GM12892 (cell line): ENCODE measurements at places on chromosomes 3 and 15.

DNA sequence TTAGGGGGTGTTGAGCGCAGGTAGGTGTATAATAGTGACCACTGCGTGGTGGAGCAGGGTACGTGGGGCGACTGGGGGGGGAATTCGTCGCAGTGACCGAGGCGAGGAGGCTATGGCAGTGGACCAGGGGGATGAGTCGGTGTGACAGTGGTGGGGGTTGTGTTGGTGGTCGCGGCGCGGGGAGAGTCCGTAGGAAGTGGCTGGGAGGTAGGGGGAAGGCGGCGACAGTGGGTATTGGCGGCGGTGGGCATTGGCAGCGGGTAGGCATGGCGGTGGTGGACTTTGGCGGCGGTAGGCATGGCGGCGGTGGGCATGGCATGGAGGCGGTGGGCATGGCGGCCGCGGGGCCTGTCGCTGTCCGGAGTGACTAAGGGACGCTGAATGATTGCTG is 739 bp downstream of the SNRPN start:
- peak; percentile 5 for DNase-seq

DNA sequence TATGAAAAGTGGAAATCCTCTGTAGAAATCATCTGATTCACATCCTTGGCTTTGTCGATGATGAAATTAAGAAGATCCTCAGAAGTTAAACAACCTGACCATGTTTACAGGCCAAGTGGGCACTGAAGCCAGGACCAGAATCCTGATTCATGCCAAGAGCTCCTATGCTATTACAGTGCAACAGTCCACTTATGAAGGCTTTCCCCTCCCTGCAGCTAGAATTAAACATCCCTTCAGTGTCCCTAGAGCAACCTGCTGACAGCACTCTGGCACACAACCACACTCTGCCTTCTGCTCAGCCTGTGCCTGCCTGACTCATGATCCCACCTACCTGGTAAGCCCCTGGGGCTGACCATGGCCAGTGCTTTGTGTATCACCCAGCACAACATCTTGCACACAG is 33.8 kb downstream of the TXNRD3 start:
- DNase-seq = no peak

GRCh38 chr3:126551839-126552687 is 6.7 kb downstream of the C3orf22 start:
- no peak for DNase-seq

- no peak for DNase-seq
Measured at GRCh38 chr15:87910301-87910700, 346.2 kb downstream of the NTRK3 start.

DNA sequence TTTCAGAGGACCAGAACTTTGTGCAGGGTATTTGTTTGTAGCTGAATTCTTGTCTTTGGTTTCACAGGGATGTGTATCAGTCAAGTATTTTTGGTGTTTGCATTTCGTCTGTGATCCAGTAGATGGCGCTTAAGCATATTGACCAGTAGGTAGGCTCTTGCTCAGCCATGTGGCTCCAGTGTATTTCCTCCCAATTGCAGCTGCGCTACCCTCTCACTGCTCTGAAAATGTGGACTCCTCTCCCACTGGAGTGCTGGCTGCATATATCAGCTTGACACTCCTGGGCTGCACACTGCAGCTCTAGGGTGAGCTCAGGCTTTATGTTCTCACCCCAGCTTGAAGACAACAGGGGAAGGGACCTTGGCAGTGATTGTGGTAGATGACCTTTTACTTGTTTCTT is 1264.3 kb upstream of the ALCAM start:
- no peak for DNase-seq

- no peak for DNase-seq
Measured at GRCh38 chr3:43370293-43370980, 84.1 kb downstream of the SNRK start.

- DNase-seq = no peak
Measured at GRCh38 chr15:100633763-100634075, 31.3 kb downstream of the ASB7 start.

DNA sequence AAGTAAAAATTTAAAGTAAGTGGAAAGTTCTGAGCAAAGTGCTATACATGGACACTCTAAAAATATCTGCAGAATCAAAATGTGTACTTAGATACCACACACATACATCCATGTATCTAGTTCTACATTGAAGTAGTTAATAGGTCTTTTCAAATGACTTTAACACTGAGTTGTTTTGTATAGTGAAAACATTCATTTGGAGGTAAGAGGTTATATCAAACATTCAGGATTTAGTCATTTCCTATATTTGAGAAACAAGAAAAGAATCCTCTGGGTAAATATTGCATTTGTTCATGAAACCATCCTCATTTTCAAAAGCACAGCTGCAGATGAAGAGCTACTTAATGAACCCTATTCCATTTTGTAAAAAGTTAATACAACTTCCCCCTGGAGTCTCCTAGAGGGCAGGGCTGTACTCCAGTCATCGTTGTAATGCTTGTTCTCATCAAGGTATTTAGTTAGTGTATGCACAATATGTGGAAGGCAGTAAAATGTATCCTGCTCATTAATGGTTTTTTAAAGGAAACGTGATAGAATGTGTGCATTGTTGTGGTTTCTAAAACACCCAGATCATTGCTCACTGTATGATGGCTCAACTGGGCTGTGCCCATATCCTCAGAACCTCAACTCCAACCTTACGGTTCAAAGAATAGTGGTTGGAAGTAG is 26.2 kb downstream of the ARPP21 start:
- DNase-seq = no peak

GRCh38 chr15:69190504-69190903 is 30.1 kb downstream of the GLCE start:
- no peak for DNase-seq

DNA sequence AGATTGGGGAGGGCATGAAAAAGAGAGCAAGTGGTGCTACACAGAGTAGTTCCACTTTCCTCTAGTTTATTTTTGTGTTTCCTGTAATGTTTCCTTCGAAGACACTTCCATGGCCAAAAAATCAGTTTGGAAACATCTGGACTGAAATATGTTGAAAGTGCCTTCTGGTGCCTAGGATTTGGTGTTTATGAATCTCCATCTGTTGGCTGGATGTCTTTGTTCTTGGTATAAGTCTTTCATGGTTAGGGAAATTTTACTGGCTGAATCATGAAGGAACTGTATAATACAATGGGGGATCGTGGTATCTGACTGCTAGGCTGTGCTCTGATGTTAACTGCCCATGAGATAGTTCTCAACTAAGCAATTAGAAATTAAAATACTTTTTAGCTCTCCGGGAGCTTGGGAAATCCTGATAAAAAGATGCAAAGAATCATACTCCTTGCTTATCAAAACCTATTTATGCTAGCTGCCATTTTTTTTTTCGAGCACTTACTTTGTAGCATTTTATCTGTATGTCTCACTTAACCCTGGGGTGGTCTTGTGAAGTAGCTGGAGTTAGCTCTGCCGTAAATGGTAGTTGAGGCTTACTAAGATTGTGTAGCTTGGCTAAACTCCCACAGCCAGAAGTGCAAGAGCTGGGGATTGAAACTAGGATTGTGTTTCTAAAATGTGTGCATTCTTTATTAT is 21.9 kb downstream of the AKAP13 start:
- DNase-seq = no peak

DNA sequence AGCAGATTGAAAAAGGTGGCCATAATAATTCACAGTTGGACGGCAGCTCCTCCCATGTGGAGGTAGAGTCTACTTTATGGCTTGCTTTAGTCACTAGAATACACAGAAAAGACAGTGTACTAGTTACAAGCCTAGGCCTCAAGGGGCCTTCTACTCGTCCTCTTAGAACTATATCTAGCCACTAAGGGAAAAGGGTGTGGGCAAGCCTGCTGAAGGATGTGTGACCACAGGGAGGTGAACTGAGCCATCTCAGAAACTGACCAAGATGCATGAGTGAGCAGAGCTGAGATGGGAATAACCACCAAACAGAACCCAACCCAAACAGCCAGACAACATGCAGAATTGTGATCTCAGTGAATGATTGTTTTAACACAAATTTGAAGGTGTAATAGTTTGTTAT is 335.6 kb upstream of the LMCD1 start:
- DNase-seq = no peak

DNA sequence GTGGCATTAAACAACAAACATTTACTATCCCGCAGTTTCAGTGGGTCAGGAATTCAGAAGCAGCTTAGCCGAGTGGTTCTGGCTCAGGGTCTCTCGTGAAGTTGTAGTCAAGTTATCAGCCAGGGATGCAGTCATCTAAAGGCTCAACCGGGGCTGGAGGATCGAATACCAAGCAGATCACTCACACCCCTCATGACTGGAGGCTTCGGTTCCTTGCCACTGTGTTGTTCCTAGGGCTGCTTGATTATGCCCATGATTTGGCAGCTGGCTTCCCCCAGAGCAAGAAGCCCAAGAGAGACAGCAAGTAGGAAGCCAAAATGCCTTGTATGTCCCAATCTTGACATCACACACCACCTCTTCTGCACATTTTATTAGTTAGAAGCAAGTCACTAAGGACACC is 33.9 kb upstream of the CDCP1 start:
- DNase-seq = no peak

GRCh38 chr3:64318668-64319271 is 93.5 kb upstream of the PRICKLE2 start:
- DNase-seq = no peak

DNA sequence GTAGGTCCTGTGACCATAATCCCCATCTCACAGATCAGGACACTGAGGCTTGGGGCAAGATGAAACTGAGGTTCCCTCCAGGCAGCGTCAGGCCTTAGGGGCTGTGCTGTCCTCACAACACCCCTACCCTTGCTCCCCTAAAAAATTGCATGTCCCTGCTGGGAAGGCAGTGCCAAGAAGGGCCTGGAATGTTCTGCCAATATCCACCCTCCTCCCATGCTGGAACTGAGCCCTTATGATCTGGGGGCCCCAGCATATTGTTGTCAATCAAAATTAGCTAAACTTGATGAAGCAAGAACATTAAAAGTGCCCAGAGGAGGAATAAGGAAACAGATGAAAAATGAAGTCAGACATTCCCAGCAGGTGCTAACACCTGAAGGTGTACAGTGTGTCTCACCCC is 13.4 kb upstream of the RTP3 start:
- DNase-seq = no peak

GRCh38 chr3:139987908-139988307 is 52.9 kb downstream of the CLSTN2 start:
- no peak for DNase-seq

GRCh38 chr3:183540501-183541234 is 14.8 kb downstream of the KLHL6 start:
- DNase-seq = no peak

- DNase-seq = no peak
Measured at GRCh38 chr15:101488300-101489164, 975 bp downstream of the PCSK6 start.

DNA sequence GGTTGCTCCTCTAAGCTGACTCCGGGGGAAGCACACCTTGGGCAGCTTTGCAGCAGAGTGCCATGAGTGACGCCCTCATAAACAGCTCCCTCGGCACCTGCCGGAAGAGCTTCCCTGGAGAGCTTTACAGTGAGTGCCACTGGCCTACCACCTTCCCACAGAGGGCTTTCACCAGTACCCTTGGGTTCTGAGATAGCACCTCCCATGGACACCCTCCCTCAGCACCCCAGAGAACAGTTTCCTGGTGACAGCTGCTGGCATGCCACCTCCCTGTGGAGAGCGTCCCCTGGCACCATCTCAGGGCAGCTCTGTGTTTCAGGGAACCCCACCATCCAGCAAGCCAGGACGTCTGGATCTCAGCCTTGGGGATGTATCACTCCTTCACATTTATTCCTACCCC is 49.1 kb downstream of the RUBCN start:
- DNase-seq = no peak

DNA sequence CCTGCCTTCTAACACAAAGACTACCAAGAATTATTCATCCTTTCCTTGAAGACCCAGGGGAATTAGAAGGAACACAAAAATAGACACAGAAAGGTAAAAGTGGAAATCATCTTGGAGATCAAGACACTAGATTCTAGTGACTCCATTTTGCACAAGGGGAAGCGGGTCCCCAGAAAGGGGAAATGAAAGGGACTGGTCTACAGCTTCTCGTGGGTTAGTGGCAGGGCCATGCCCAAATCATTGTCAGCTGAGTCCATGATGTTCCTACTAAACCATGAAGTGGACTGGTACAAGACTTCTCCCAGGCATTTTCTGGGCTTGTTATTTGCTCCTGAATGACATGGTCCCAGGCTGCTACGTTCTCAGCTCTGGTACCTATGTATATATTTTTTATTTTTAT is 230.7 kb upstream of the TPRG1 start:
- DNase-seq = no peak

- no peak for DNase-seq
Measured at GRCh38 chr3:74009961-74010844, 385.5 kb upstream of the PDZRN3 start.

GRCh38 chr3:150410311-150411105 is 2.4 kb downstream of the TSC22D2 start:
- DNase-seq = no peak

DNA sequence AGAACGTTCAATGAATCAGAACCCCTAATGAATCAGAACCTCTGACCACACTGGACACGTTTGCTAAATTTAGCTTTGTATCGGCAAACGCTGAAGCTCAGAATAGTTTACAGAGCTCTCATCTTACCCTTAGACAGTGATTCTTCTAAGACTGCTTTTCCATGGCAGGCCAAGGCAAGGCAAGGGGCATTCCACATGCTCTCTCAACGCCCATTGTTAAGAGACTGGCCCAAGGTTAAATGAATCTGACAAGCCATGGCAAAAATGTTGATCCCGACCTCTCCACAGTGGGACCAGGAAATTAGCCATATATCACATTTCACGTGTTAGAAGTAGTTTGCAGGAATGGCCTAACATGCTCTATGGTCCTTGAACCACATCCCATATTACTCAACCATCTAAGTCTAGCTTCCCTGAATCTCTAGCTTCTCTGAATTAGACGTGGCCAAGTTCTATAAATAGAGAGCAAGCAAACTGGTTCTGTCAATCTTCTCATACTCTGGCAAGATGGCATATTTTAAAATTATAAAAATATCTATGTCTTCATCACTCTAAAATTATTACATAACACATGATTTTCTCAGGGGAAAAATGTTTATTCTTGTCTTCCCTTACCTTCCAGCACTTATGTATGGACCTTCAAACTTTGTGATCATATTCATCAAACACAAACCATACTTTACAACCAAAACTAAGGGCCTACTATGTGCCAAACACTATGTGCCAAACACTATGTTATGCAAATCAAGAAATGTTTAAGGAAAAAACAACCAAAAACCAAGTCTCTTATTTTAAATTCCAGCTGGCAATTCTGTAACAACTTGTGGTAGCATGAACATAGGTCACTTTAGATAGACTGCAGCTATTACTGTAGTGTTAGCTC is 54.3 kb downstream of the AAGAB start:
- DNase-seq = no peak

GRCh38 chr15:68045289-68046265 is 8.5 kb upstream of the PIAS1 start:
- DNase-seq = no peak

DNA sequence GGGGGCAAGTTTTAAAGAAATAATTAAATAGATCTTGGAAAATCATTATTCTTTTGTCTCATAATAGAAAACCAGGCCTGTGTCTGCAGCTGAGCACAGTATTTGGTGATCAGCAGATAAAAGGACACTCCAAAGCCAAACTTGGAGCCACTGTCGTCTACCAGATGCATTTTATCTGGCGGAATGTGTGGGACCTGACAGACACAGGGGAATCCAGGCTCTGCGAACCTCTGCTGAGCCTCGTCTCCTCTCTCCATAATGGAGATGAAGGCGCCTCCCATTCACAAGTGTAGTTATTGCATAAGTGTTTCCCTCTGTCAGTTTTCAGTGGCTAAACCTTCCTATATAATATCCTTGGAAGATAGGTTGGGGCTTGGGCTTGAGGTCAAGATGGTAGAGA is 42.1 kb downstream of the EEFSEC start:
- no peak for DNase-seq

- DNase-seq = no peak
Measured at GRCh38 chr3:26381411-26381810, 241.2 kb upstream of the LRRC3B start.
